ENCODE measurements at places on chromosomes 1 and 21. TPM values are rescaled to one million over a fixed set of nuclear protein-coding genes. Genes with fewer than 3 reads are reported as not detected.
A peak's percentile ranks its signal among the peaks of the same experiment; 100 is the strongest.

- DNase-seq, result no peak
- no peaks in the 10 kb centered on the region for H3K27me3 ChIP-seq
- H3K4me1 ChIP-seq, result peaks cover 15% of the 10 kb centered on the region
- peaks cover 8% of the 10 kb centered on the region for H3K36me3 ChIP-seq
- no peak overlapping the region for H3K4me3 ChIP-seq
These were observed 6.1 kb downstream of the DFFB start for GRCh38 chr1:3863231-3863935.

DNA sequence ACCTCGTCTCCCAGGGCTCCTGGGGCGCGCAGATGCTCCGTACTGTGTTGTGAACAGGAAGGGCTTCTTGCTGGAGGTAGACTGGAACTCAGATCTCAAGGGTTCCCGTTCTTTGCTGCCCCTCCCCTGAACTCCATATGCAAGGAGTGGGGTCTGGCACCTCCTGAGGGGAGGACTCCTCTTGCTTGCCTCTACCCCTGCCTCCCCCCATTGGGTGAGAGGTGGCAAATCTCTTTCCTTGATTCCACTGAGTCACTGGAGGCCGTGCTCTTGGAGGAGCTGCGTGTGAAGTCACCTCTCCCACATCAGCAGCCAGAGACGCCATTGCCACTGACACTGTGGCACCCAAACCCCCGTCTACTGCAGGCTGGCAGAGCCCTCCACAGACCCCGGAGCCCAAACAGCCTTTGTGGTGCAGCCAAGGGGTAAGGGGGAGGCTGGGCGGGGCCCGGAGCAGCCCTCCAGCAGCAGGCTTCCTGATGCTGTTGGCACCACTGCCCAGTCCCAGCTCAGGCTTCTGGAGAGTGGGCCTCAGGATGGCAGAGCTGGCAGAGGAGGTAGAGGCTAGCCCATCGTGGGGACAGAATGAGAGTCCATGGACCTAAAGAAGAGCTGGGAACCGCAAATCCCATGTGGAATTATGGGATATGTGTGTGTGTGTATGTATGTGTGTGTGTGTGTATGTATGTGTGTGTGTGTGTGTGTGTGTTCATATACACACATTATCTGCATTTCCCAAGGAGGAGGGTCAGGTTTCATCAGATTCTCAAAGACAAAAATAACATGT, 104.9 kb upstream of the RUNX3 start:
- H3K36me3 ChIP-seq, result peaks cover 6% of the 10 kb centered on the region
- peaks cover 74% of the 10 kb centered on the region for H3K4me1 ChIP-seq
- H3K27me3 ChIP-seq, result no peaks in the 10 kb centered on the region

DNA sequence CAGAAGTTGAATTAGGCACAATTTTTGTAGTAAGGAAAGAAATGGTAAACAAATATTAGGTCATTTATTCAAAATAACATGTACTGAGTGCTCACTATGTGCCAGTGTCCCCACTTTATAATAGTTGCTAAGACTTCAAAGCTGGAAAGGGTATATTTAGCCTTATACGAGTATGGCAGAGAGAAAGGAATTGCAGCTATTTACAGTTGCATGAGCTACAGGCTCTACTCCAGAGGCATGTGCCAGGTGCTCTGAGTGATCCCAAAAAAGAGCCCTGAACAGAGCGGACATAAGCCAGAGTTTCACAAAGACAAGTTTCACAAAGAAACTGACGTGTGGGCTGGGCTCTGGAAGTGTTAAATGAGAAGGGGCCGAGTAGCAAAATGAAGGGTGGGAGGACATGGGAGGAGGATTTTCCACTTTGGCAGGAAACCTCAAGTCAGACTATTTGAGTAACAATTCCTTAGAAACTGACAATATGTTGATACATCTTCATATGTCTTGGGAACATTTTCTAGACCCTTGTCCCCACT, 40.9 kb downstream of the FASLG start:
- peak overlapping the region; percentile 95 for H3K27ac ChIP-seq
- H3K27me3 ChIP-seq, result no peaks in the 10 kb centered on the region
- H3K4me3 ChIP-seq, result peak overlapping the region; percentile 50
- peaks cover 54% of the 10 kb centered on the region for H3K4me1 ChIP-seq
- no peak for DNase-seq

- no peak for DNase-seq
- no peak overlapping the region for H3K4me3 ChIP-seq
- H3K36me3 ChIP-seq, result peaks cover 64% of the 10 kb centered on the region
- H3K27me3 ChIP-seq, result no peaks in the 10 kb centered on the region
These were observed 28.0 kb upstream of the GLIS1 start for GRCh38 chr1:53766831-53767405.

Gene GBP7
- total RNA-seq, result 0.11 TPM

Gene EXTL1
- total RNA-seq, result not detected

- H3K36me3 ChIP-seq, result no peaks in the 10 kb centered on the region
- H3K27me3 ChIP-seq, result peaks cover 9% of the 10 kb centered on the region
- H3K4me3 ChIP-seq, result no peak overlapping the region
- no peaks in the 10 kb centered on the region for H3K4me1 ChIP-seq
- H3K27ac ChIP-seq, result no peak overlapping the region
- no peak for DNase-seq
These were observed 228.4 kb upstream of the NR5A2 start for GRCh38 chr1:199799116-199799515.

DNA sequence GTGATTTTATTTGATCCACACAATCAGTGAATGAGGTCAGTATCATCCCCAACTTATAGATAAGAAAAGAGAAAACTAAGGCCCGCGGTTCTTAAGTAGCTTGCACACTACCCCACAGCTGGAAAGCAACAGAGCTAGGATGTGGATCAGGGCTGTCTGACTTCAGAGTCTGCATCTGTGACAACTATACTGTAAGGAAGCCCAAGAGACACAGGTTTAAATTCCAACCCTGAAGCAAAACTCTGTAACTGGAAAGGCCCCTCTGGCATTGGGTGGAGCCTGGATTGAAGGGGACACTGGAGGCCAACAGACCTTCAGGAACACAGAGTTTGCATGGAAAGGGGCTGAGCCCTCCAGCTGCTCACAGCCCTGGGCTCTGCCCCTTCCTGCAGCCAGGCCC, 40.2 kb downstream of the LGR6 start:
- no peak overlapping the region for H3K27ac ChIP-seq
- peaks cover 4% of the 10 kb centered on the region for H3K27me3 ChIP-seq
- H3K36me3 ChIP-seq, result no peaks in the 10 kb centered on the region
- no peak overlapping the region for H3K4me3 ChIP-seq

Gene CFAP298
- total RNA-seq, result 39.5 TPM

DNA sequence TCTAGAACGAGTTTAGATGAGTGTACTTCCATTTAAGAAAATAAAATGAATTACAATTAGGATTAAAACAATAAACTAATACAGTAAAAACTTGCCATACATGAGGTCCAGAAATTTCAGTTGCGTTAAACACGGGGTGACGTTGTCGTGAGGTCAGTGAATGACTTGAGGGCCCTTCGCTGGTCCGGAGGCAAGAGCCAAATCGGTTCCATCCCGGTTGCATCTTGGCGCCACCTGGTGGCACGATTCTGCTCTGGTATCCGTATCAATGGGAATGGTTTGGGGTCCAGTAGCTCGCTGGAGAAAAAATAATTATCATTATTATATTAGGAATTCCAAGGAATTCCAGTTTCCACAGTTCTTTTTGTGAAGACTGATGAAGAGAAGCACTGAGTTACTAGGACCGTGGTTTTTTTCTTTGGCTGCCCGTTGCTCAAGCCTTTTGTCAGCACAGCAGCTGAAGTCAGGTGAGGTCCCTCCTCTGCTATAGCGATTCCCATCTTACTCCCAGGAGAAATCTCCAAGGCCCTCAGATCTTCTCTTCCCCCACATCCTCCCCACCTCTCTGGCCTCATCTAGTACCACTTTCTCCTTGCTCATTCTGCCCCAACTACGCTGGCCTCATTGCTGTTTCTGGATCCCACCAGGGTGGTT, 161.4 kb downstream of the SLC35F3 start:
- peak; percentile 86 for DNase-seq
- H3K4me1 ChIP-seq, result no peaks in the 10 kb centered on the region
- no peak overlapping the region for H3K4me3 ChIP-seq
- H3K27me3 ChIP-seq, result peaks cover 3% of the 10 kb centered on the region

- H3K4me1 ChIP-seq, result no peaks in the 10 kb centered on the region
- no peak for DNase-seq
- no peaks in the 10 kb centered on the region for H3K36me3 ChIP-seq
- H3K27ac ChIP-seq, result no peak overlapping the region
These were observed 5.5 kb downstream of the LEMD1 start for GRCh38 chr1:205416322-205416721.

Gene KLF17
- not detected for total RNA-seq

GRCh38 chr1:193451001-193451400, 264.6 kb upstream of the B3GALT2 start:
- DNase-seq, result no peak
- H3K27me3 ChIP-seq, result no peaks in the 10 kb centered on the region
- H3K4me3 ChIP-seq, result no peak overlapping the region

Gene AMY1A
- total RNA-seq, result not detected

Gene TEDDM1
- total RNA-seq, result not detected

DNA sequence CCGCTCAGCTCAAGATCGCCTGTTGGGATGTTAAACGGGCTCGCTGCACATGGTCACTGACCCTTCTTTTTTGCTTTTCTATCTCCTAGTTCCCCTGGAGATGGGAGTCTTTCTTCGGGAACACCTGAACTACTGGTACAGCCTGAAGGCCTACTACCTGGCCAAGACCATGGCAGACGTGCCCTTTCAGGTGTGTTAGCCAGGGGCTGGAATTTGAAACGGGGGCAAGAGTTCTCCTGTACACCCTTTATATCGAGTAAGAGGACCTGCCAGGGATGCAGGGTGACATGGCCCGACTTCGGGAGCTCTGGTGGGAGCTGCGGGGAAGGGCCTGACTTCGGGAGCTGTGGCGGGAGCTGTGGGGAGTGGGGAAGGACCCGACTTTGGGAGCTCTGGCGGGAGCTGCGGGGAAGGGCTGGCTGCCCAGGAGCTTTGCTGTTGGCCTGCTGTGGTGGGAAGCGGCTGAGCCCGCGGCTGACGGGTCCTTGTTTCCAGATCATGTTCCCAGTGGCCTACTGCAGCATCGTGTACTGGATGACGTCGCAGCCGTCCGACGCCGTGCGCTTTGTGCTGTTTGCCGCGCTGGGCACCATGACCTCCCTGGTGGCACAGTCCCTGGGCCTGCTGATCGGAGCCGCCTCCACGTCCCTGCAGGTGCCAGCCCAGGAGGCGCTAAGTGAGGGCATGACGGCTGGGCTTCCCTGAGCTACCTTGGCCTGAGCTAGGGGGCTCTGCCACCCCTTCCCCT, 24.0 kb downstream of the TFF3 start:
- no peaks in the 10 kb centered on the region for H3K27me3 ChIP-seq
- H3K27ac ChIP-seq, result no peak overlapping the region
- DNase-seq, result no peak
- H3K36me3 ChIP-seq, result peaks cover 4% of the 10 kb centered on the region
- peaks cover 2% of the 10 kb centered on the region for H3K4me1 ChIP-seq
- no peak overlapping the region for H3K4me3 ChIP-seq

Gene EEIG2
- 10.4 TPM for total RNA-seq

Gene DCST1
- total RNA-seq, result not detected

DNA sequence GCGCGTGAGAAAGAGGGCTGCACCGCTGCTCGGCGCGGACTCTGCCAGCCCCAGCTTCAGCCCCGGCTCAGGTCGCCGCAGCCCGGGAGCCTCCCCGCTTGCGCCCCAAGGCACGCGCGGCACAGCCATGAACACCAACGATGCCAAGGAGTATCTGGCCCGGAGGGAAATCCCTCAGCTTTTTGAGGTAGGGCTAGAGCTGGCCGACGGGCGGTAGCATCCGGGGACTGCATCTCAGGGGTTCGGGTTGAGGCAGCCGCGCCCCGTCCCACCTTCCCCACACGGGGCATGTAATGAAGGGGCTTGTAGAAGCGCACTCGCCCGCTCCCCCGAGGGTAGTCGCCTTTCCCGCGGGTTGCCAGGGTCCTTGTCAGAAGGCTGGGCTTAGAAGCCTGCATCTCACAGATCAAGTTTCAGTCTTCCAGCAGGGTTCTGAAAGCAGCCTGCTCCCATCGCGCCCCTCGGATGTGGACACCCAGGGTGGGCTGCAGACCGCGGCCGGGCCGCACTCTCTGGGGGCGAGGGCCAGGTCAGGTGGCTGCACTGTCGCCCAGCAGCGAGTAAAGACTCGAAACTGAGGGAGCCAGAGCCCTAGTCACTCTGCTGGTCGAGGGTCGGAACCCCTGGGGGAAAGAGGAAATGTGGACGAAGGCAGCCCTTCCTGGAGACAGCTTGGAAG, 507 bp downstream of the AK5 start:
- peaks cover 2% of the 10 kb centered on the region for H3K27me3 ChIP-seq
- DNase-seq, result peak; percentile 51
- peak overlapping the region; percentile 19 for H3K27ac ChIP-seq
- peak overlapping the region; percentile 70 for H3K4me3 ChIP-seq

- H3K4me1 ChIP-seq, result no peaks in the 10 kb centered on the region
- H3K27ac ChIP-seq, result no peak overlapping the region
- H3K4me3 ChIP-seq, result no peak overlapping the region
- H3K27me3 ChIP-seq, result peaks cover 14% of the 10 kb centered on the region
These were observed 26.4 kb upstream of the FMO1 start for GRCh38 chr1:171221665-171222591.

- H3K4me3 ChIP-seq, result no peak overlapping the region
- DNase-seq, result no peak
- no peaks in the 10 kb centered on the region for H3K36me3 ChIP-seq
- no peak overlapping the region for H3K27ac ChIP-seq
These were observed 44.8 kb downstream of the OLFML3 start for GRCh38 chr1:114024049-114024448.

DNA sequence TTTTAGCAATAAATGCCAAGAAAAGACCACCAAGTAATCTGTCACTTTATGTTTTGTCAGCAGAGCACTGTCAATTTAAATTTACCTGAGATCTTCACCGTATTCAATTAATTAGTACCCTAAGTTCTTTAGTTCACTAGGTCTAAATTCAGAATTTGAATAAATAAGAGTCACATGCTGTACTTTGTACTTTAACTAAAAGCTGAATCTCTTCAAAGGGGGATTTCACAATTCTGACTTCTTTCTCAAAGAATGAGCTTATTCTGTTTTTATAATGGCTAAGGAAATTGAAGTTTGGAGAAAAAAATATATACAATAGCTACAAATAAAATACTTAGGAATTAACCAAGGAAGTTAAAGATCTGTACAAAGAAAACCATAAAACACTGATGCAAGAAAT, 2.1 kb upstream of the GNG5 start:
- peaks cover 25% of the 10 kb centered on the region for H3K36me3 ChIP-seq
- H3K4me1 ChIP-seq, result peaks cover 13% of the 10 kb centered on the region
- DNase-seq, result no peak
- H3K27ac ChIP-seq, result no peak overlapping the region
- no peaks in the 10 kb centered on the region for H3K27me3 ChIP-seq

Gene CFAP45
- 1.3 TPM for total RNA-seq

Gene MNDA
- not detected for total RNA-seq

Gene RHCE
- total RNA-seq, result 0.50 TPM
